ENCODE measurements at places on chromosomes 12 and 14.

DNA sequence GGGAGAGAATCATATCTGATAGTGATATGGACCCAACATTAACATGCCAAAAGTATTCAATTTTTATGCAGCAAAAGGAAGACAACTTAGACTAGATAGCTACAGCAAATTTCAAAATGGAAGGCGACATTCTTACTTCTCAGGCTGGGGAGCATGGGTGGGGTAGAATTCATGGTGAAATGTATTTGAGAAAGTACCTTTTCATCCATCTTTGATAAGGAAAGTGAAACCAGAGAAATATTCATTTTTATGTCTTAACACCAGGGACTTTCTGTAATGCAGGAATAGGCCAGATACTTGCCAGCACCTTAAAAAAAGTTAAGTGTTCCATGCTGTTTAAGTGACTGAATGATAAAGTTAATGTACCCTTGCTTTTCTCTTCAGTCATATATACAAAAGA lies 13.4 kb downstream of the BTG1 start:
- DNase-seq = no peak

DNA sequence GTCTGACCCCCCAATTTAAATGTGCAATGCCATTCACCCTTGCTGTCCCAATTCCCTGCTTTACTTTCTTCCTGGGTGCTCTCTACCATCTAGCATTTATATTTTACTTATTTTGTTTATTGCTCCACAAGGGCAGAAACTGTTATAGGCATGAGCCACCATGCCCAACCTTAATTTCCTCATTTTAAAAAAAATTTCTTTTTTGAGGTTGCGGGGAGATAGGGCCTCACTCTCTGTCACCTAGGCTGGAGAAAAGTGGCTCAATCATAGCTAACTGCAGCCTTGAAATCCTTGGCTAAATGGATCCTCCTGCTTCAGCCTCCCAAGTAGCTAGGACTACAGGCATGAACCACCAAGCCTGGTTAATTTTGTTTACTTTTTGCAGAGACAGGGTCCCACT lies 13.0 kb downstream of the HPD start:
- no peak for DNase-seq

DNA sequence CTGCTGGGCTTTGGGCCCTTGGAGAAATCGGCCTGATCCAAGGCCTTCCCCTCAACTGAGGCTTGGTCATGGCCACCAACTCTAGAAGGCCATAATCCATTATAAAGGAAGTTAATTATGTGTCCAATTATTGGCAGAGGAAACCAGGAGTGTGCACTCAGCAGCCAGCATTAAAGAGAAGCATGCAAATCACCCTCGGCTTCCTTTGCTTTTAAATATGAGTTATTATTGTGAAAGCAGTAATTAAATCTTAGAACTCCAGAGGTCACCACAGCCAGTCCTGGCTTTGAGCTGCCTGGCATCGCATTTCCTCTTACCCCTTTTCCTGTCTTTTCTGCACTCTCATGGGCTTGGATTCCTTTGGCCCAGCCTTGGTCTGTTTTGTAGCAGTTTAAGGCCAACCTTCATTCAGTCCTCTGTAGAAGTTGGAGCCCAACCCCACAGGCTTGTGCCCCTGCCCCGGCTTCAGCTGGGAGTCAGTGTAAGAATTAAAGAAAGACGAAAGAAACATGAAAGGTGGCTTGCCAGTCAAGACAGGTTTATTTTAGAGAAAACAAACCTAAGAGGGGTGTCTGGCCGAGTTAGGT lies 14.7 kb upstream of the KRT86 start:
- no peak for DNase-seq

GRCh38 chr14:61128382-61129167 lies 147.5 kb downstream of the SLC38A6 start:
- no peak for DNase-seq

DNA sequence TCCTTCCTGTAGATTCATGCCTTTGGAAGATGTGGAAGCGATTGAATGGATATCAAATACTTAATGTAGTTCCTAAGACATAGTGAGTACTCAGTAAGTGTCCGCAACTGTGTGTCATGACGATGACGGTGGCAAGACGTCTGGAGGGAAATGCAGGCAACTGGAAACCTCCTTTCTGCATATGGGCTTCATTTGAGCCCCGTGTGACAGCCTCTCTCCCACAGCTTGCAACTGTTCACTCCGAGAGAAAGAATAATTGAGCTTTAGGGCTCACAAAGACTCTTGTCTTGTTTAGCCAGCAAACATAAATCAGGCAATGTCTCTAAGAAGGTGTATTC lies 6.9 kb downstream of the CFAP251 start:
- peak; percentile 24 for DNase-seq

DNA sequence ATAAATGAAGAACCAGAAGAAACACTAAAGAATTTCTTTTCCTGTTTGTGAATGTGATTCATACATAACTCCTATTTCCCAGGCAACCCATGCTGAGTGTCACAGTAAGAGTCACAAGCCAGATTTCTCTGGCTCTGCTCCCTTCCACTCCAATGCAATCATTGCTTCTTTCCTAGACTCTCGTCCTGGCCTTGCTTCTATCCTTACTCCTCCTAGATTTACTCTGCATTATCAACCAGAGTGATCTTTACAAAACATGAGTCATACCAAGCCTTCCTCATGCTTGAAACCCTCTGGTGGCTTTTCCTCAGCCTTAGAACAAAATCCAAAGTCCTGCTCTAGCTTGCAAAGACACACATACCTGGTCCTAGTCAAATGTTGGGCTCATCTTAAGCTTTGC lies 13.3 kb downstream of the IL22 start:
- no peak for DNase-seq

GRCh38 chr14:45201905-45202304 lies 51.1 kb downstream of the MIS18BP1 start:
- DNase-seq = no peak

DNA sequence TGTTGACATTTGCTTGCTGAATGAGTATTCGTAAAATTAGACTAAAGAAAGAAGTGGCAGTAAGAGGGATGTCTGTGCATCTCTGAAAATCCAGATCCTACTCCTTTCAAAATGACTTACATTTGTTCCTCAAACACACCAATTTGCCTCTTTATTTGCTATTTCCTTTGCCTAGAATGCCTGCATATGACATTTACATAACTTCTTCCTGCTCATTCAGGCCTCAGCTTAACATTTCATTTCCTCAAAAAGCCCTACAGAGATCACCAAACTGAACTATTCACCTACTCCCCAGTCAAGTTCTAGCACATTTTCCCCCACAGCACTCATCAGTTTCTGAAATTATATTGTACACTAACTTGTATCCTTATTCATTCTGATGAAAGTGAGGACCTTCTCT lies 907.2 kb downstream of the LRFN5 start:
- no peak for DNase-seq

DNA sequence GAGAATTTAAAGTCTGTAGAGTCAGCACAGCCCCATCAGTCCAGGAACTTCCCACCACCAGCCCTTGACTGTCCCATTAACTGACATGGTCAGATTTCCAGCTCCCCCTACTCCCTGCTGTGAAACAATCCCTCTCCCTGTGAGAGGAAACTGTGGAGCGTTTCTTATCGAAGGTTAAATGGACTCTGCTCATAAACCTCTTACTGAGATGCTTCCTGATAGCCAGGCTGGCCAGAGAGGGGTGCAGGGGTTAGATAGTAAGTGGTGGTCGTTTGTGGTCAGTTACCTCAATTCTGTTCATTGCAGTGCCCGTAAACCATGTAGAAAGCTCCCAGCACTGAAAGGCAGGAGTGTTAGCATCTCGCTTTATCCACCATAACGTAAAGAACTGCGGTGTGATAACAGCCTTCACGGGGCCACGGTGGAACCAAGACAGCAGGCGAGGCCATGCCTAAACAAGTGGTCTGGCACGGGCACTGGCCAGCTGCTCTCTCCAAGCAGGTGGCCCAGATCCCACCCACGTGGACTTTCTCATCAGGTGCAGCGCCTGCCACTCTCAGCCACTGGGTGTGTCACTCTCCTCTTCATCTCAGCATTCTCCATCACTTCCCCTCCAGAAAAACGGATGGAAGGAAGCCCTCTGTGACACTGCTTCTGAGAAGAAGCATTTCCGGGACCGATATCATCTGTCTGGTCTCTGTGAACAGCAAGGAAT lies 102.2 kb downstream of the FBXL14 start:
- DNase-seq = no peak

- no peak for DNase-seq
Observed at GRCh38 chr12:87920139-87920538, 109.1 kb downstream of the C12orf50 start.

DNA sequence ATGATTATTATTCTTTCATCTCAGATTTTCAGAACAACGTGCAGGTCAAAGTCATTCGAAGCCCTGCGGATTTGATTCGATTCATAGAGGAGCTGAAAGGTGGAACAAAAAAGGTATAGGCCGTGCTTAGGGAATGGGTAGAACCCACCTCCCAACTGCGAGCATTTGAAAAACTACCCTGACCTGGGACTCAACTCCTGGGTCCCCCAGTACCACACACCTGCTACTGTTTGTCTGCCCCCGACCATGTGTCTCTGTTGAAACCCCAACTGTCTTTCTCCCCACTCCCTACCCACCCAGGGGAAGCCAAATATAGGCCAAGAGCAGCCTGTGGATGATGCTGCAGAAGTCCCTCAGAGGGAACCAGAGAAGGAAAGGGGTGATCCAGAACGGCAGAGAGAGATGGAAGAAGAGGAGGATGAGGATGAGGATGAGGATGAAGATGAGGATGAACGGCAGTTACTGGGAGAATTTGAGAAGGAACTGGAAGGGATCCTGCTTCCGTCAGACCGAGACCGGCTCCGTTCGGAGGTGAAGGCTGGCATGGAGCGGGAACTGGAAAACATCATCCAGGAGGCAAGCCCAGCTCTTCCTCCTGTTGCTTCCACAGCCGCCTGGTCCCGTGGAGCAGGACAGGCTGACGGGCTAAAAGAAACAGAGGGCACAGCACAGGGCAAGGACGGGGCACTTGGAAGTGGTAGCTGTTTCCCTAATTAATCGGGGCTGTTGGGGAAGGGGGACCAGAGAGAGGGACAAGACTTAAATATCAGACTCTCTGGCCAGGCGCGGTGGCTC lies 20.5 kb downstream of the AGAP2 start:
- no peak for DNase-seq

- no peak for DNase-seq
Observed at GRCh38 chr12:130881046-130881445, 9.2 kb downstream of the RAN start.

- DNase-seq = no peak
Observed at GRCh38 chr12:59946635-59947034, 350.8 kb downstream of the SLC16A7 start.

GRCh38 chr12:54590978-54591591 lies 2.6 kb upstream of the PPP1R1A start:
- no peak for DNase-seq

DNA sequence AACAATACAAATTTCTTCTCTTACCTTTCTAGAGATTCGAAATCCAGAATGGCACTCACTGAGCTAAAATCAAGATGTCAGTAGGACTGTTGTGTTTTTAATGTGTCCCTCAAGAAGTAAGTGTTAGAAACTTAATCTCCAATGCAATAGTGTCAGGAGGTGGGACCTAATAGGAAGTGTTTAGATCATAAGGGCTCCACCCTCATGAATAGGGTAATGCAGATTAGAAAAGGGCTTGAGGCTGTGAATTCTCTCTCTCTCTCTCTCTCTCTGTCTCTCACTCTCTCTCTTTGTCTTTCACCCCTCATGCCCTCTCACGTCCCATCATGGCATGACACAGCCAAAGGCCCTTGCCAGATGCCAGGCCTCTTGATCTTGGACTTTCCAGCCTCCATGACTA lies 15.6 kb upstream of the SRGAP1 start:
- no peak for DNase-seq

DNA sequence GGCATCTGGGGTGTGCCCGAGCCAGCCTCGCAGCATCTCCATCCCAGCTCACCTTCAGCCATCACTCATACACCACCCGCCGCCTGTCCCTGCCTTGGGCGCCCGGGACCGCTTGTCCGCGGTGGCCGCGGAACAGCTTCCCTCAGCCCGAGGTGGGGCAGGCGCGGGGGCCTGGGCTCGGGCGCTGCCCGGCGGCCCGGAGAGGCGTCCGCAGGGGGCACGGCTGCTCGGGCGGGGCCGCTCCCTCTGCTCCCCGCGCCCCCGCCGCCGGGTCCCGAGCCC lies 430 bp downstream of the SLC41A2 start:
- DNase-seq = no peak

DNA sequence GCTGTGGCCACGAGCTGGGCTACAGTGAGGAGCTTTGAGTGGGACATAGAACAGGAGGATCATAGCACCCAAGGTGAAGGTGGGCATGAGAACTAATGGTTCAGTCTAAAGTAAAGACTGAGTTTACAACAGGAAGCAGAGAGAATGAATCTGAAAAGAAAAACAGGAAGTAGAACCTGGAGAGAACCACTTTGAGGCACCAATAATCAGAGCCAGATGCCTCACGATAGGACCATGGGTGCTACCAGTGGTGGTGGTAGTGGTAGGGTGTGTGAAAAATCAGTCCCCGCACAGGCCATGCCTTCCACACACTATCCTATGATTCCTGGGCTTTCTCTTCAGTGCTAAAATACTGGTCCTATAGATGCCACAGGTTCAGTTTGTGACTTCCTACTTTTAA lies 293.6 kb downstream of the AKAP6 start:
- DNase-seq = no peak

- no peak for DNase-seq
Observed at GRCh38 chr12:103705927-103706326, 118.9 kb downstream of the STAB2 start.

DNA sequence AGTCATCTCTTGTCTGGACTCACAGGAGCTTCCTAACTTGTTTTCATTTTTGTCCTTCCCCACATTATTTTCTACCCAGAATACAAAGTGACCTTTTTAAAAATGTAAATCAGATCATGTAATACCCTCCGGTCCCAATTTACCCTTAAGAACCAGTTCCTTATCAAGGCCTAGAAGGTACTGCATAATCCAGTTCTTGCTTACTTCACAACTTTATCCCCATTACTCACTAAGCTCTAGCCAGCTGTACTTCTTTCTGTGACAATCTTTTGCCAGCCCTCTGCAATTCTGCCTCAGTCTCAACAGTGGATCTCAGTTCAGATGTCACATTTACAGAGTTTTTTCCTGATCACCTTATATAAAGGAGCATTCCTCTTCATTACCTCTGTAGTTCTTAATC lies 11.6 kb downstream of the RAP1B start:
- DNase-seq = no peak

GRCh38 chr14:101008631-101009336 lies 105.3 kb upstream of the RTL1 start:
- DNase-seq = no peak

DNA sequence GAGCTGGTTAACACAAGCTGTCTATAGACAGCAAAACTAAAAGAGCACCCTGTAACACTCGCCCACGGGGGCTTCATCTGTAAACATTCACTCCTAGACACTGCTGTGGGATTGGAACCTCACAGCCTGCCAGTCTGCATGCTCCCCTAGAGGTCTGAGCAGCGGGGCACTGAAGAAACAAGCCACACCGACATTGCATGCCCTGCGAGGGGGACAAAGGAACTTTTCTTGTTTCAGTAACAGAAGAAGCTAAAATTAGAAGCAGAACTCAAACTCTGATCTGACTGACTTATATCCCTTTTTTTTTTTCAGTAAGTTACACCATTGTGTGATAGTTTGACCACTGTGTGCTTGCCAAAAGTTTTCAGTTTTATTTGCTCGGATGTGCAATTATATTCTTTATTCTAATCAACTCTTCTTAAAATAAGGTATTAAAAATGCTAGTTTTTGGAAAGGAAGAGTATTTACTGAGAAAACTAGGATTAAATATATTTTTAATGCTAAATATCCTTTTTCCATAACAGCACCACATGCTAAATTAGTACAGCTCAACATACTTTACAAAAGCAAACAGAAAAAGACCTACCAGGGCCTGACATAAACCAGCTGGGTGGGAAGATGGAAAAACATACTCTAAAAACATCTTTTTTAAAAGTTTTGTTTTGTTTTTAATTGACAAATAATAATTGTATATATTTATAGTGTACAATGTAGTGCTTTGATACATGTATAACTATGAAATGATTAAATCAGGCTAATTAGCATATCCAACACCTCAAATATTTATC lies 100.2 kb downstream of the EPS8 start:
- peak; percentile 38 for DNase-seq
